Epithelial cell of umbilical artery (primary cell): ENCODE measurements at places on chromosomes 7 and 10. TPM values are rescaled to one million over a fixed set of nuclear protein-coding genes. Genes with fewer than 3 reads are reported as not detected.

Gene TRIM73
- 0.32 and 0.91 TPM in 2 replicates for total RNA-seq

Gene OR2A42
- not detected in 2 replicates for total RNA-seq

Gene ELAPOR2
- 18.2 and 32.4 TPM in 2 replicates for total RNA-seq

Gene CCDC172
- total RNA-seq: not detected in 2 replicates

Gene SUGCT
- 1.2 and 2.3 TPM in 2 replicates for total RNA-seq

Gene HYAL4
- total RNA-seq: not detected in 2 replicates

Gene C1GALT1
- 9.4 and 20.7 TPM in 2 replicates for total RNA-seq

Gene DPY19L1
- 67.2 and 70.2 TPM in 2 replicates for total RNA-seq

Gene SPDYE9
- not detected in 2 replicates for total RNA-seq

Gene ANXA8
- total RNA-seq: 0.30 TPM in 1 of 2 replicates, not detected in the other

Gene SYT15
- not detected in 2 replicates for total RNA-seq

Gene IGF2BP3
- 129 and 161 TPM in 2 replicates for total RNA-seq

Gene ZNF37A
- total RNA-seq: 7.1 and 13.7 TPM in 2 replicates

Gene HECW1
- total RNA-seq: not detected in 2 replicates

Gene SLC39A12
- total RNA-seq: under 0.01 TPM in 1 of 2 replicates, not detected in the other

Gene EPHB6
- under 0.01 TPM in 1 of 2 replicates, not detected in the other for total RNA-seq

Gene ZFAND2A
- 7.8 and 11.0 TPM in 2 replicates for total RNA-seq

Gene PRKG1
- total RNA-seq: 1.1 and 1.6 TPM in 2 replicates

Gene CALML3
- total RNA-seq: not detected in 2 replicates

Gene OR2A1
- total RNA-seq: under 0.01 TPM in 2 replicates

Gene KLF6
- total RNA-seq: 64.7 and 76.7 TPM in 2 replicates

Gene CTAGE6
- under 0.01 and 0.46 TPM in 2 replicates for total RNA-seq
